Activated naive CD8-positive, alpha-beta T cell treated with anti-CD3 and anti-CD28 coated beads, Interleukin-2, amount 50 U/mL, for 24 hours (primary cell): ENCODE measurements at places on chromosomes 1 and 21.
A peak's percentile ranks its signal among the peaks of the same experiment; 100 is the strongest.

DNA sequence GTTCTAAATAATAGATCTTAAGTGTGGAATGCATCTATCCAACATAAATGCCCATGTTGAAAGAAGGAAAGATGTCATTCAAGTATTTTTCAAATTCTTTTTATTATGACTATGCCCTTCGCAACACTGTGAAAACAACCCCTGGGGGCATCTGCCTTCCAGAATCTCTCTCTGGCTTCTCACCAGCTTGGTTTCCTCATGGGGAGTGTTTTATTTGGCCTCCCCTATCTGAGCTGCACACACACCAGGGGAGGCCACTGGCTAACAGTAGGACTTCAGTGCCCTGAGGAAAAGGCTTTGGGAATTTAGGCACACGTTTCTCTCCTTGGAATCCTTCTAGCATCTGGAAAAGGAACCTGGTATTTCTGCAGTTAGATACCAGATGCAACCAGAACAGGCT is 130.6 kb downstream of the EDEM3 start:
- no peak for DNase-seq

- peak; percentile 10 for DNase-seq
These were observed 154.8 kb upstream of the VAMP3 start for GRCh38 chr1:7616076-7616832.

DNA sequence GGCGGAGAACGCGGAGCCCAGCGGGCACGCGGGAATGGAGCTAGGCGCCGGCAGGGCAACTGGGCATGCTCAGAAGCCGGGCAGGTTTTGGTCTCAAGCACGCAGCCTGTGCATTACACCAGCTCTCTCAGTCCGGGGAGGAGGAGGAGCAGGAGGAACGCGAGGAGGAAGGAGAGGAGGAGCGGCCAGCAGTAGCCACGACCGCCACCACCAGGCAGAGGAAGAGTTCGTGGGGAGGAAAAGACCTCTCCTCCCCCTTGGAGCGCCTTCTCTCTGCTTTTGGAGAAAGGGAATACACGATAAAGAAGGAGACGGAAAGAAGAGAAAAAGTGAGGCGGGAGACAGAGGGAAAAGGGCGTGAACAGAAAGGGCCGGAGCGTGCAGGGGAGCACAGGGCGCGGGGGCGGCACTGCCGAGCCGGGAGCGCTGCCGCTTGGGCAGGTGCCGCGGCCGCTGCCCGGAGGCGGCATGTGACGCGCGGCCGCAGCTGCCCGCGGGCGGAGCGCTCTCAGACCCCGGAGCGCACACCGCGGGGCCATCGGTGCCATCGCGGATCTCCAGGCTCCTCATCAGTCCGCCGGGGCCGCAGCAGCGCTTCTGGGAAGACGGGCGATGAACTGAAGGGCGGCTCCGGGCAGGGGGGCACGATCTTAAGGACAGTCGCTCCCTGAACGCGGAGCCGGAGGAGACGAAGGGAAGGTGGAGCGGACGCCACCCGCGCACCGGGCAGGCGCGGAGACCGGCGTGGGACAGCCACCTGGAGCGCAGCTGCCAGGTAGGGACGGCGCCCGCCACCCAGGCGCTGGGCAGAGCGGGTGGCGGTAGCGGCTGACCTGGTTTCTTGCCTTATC is at the start of gene CHRM3:
Gene CHRM3, plus strand, starts transcription at position 116 of the 851 bp plus-strand sequence. CDS start 520,884 bp downstream, outside the sequence.
- peak; percentile 36 for DNase-seq

DNA sequence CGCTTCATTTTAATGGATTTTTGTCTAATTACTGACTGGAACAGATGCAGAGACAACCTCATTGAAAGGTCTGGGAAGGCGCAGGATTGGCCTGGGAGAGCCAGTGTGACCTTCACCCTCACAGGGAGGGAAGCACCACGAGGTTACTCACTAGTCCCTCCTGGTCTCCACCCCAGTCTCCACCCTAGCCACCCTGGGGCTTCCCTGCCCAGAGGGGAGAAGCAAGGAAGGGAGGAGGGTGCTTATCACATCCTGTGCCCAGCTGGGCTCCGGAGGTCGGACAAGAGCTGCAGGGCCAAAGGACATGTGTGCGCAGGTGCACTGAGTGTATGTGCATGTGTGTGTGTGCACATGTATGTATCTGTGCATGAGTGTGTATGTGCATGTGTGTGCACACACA is 220.1 kb upstream of the VAMP3 start:
- no peak for DNase-seq

DNA sequence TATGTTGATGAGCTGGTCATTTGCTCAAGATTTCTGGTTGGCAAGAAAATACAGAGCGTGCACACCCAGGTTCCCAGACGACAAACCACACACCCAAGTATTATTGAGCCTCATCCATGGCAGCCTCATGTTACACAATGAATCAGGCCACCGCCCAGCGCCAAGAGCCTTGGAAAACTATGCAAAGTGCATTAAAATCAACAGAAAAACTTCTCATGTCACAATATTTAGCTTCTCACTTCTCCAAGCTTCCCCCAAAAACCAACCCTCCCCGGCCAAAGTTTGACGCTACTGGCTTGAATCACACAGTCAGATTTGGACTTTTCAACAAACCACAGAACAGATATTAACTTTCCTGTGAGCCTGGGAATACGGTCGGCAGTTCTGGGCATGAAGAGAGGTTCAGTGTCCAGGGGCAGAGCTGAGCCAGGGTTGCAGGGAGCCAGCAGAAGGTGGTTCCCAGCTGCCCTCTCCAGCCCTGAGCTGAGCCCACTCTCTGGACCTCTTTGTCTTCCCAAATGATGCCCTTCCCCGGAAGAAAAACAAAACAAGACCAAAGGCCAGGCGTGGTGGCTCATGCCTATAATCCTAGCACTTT is 71.1 kb downstream of the SETD4 start:
- no peak for DNase-seq

GRCh38 chr1:219659684-219660083 is 46.8 kb upstream of the ZC3H11B start:
- DNase-seq: no peak

DNA sequence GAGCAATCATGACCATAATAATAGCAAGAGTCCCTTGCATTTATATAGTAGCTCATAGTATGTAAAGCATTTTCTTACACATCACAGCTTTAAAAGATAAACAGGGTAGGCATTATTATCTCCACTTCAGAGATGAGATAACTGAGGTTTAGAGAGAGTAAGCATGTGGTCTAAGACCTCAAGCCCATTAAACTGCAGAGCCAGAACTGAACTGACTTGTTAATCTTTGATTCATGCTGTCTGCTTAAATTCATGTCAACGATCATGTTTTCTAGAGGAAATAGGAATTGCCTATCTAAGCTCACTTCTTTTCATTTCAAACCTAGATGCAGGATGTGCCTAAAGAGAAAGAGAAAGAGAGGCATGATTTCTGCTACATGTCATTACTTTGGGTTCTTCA is 524.8 kb downstream of the PTPRC start:
- DNase-seq: no peak

- peak; percentile 47 for DNase-seq
These were observed 52.9 kb upstream of the CD46 start for GRCh38 chr1:207698822-207699483.

- no peak for DNase-seq
These were observed 232.5 kb downstream of the NCAM2 start for GRCh38 chr21:21230672-21231071.
